ENCODE measurements at places on chromosomes 12 and 14.

DNA sequence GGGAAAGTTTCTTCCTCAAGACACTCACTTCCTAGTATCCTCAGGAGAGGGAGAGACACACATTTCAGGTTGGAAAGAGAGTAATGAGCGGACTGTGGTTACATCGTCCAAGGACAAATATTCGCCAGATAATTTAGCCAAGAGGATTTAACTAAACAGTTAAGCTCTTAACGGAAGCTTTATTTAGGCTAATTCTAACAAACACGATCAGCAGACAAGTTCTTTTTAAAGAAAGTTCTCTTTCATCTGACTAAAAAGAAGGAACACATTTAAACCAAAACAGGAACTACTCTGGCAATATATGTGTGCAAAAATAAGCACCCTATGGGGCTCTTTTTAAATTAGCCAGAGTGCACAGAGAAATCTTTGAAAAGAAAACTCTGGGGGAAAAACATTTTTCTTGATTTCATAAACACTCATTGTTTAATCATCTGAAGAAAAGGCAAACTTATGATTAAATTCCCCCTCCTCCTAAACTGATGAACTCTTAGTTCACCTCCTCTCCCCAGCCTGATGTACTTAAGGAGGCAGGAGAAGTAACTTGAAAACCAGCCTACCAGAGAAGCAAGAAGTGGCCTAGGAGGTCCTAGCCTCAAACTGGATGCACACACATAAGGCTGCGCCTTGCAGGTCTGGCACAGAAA is 13.3 kb upstream of the BTG1 start:
- DNase-seq: no peak

DNA sequence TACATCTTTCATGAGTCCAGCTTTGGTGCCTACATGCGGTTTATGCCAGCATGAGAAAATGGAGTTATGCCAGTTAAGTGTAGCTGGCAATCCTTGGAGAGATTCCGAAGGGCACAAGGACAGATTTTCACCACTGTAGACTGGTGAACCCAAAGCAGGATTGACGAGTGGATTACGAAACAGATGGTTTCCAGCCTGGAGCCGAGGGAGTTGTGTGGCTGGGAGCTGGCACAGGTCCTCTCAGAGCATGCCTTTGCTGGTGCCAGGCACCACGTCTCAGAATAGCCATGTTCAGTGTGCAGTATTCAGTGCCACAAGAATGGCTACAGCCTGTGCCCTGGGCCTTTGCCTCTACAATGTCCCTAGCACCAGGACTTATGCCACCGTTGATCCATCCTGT is 13.2 kb downstream of the KCNH3 start:
- no peak for DNase-seq

DNA sequence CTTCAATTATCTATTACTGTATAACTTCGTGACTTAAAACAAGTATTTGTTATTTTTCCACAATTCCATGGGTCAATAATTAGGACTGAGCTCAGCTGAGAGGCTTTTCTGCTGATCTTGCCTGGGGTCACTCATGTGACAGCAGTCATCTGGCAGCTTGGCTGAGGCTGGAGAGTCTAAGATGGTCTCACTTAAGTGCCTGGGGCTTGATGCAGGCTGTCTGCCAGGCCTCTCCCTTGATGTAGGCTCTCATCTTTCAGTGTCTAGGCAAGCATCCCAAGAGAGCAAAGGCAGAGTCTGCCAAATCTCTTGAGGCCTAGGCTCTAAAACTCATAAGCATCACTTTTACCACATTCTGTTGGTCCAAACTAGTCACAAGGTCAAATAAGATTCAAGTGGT is 93.2 kb downstream of the NKX2-1 start:
- DNase-seq: no peak

- peak; percentile 63 for DNase-seq
Observed at GRCh38 chr12:95218150-95219133, 835 bp downstream of the VEZT start.

- DNase-seq: no peak
Observed at GRCh38 chr14:27917896-27918295, 848.7 kb upstream of the FOXG1 start.

DNA sequence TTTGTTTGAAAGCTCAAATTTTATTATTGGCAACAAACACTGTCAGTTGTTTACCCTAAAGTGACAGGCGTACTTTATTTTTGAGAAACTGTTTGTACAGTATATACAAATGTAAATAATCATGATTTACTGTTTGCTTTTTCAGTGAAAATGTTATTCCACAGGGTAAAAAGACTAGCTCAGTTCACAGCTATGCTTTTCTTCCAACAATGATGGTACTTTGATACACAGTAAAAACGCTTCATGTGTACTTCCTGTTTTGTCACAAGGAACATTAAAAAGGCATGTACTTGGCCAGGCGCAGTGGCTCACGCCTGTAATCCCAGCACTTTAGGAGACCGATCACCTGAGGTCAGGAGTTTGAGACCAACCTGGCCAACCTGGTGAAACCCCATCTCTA is 53.7 kb downstream of the MON2 start:
- no peak for DNase-seq

- peak; percentile 17 for DNase-seq
Observed at GRCh38 chr12:5963515-5963914, 18.5 kb upstream of the ANO2 start.

DNA sequence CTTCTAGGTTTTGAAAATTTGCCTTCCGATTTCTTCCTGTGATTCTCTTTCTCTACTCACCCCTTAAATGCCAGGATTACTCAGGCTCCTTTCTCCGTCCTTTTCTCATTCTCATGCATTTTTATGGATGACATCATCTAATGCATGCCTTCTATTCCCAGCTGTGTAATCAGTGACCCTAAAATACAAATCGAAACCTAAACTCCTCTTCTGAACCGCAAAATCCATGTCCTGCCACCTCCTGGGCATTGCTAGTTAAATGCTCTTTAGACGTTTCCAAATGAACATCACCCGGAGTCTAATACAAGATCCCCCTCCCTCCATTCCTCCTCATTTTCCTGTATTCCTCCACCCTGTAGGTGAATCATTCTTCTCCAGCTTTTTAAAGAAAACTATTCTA is 1703.1 kb upstream of the FLRT2 start:
- no peak for DNase-seq

- DNase-seq: no peak
Observed at GRCh38 chr12:130791629-130792028, 47.4 kb downstream of the STX2 start.

DNA sequence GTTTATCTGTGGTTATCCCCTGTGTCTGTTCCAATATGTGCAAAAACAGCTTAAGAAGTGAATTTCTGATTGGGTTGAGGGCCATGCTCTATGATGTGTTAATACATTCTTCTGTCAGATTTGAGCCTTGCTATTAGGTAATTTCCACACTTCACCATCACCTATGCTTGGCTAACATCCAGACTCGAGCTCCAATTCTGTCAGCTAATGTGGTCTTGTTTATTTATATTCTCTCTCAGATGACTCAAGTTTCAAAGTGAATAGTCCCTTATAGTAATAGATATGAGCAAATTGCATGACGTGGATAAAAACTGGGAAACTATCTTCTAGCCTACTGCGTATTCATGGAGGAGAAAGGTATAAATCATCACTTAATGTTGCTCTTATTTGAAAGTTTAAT is 451.3 kb downstream of the SNAPC1 start:
- no peak for DNase-seq

- DNase-seq: no peak
Observed at GRCh38 chr12:23611320-23611719, 338.1 kb downstream of the SOX5 start.

DNA sequence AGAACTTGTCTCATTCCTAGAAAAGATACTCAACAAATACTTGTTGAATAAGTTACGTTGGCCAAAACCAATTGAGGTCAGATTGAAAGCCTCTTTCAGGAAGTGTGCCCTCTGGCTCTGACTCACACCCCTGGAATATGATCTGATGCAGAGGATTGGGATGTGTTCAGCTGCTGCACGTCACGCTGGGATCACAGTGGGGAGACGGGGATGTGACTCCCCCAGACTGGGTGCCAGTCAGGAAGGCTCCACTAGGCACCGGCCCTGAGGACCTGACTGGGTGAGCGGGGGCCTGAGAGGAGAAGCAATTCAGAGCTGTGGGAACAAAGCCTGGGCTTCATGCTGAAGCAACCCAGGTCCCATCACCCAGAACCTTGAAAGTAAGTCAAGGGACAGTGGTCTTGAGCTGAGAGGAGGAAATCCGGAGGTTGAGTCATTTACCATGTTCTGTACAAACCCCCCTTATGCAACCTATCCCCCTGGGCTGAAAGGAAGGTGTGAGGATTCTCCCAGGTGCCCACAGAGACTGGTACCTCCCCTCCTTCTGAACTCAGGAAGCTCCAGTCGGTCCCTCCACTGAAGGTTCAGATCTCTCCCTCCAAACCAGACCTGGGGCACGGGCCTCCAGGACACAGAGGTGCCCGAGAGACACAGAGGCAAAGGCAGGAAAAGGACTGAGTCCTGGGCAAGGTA is 3.9 kb downstream of the CEBPE start:
- DNase-seq: no peak

DNA sequence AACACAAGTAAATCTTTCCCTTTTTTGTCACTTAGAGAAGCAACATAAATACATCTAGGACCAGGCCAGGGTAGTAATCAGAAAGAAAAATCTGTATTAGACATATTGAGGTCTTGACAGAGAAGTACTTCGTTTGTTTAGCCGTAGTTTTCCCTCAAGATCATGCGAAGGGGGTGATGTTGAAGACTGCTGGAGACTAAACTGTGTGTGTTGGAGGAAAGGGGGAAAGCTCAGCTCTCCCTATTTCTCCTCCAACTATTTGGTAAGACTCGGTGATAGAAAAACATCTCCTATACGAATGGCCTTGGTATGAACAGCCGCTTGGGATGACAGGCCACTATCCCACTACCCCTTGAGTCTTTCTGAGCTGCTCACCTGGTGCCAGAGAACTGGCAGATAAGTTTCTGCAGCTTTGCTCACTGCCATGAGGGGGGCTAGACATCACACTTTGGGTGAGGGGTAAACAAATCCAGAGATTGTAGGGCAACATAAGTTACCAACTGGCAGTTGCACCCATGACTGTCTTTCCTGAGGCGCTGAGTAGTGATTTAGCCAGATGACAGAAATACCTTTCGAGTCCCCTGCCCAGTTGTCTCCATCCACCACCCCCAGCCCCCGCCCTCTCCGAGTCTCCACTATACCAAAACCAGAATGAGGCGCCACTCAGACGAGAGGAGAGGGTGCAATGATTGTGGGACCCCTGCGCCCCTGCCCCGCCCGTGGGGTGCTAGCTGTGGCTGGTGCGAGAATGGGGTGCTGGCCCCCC is 685 bp downstream of the VAMP1 start:
- DNase-seq: peak; percentile 67

DNA sequence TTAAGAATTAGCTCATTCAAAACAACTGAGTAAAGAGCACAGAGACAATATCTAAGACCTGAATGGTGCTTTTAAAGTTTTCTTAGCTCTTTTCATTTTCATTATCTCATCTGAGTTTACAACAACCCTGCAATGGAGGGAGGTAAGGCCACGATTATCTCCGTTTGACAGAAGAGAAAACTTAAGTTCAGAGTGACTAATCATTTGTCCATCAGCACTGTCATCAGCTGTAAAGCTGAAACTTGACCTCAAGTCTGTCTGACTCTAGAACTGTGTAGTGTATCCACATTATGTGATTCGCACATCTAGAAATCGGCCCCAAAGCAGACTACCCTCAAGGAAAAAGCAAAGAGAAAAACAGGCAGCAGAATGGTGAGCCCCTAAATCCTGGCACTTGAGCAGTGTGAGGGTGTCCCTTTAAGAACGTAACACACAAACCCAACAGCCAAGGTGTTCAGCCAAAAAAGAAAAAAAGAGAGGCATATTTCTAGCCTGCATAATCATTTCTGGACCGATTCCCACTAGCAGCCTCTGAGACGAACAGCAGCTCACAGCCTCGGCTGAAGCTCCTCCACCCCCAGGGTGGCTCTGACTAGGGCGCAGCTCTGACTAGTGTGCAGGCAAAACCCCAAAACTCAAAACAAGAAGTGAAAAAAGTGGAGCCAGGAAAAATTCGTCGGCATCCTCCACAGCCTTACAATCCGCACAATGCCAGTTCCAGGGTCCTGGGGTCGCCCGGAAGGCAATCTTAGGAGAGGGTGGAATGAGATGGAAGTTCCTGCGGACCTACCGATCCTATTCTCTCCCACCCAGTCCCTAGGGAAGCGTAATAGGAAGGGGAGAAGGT is 1.6 kb downstream of the STXBP6 start:
- no peak for DNase-seq

- DNase-seq: no peak
Observed at GRCh38 chr12:5627053-5627630, 195.2 kb downstream of the NTF3 start.

DNA sequence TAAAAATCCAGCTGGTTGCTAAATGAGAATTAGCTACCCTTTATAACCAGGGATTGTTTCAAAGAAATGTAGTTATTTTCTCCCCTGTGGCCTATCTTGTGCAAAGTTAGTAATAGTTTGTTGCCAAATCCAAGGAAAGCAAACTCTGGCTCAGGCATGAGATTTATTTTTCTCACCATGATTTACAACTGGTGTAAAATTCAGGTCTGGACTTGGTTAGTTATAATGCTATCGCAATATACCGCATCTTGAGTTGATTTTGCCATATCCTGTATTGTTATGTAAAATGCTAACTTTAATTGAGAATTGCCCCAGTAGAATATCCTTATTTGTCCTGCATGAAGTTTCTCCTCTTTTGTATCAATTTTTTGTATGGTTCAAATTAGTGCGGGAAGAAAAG is 135.5 kb downstream of the CRADD start:
- DNase-seq: no peak
